ENCODE measurements at places on chromosomes 3 and 15.
A peak's percentile ranks its signal among the peaks of the same experiment; 100 is the strongest.

- no peak for DNase-seq
Measured at GRCh38 chr3:172629470-172629869, 81.4 kb downstream of the NCEH1 start.

- DNase-seq, result no peak
Measured at GRCh38 chr3:132522353-132522752, 74.7 kb upstream of the ACKR4 start.

GRCh38 chr15:92196342-92196741, 197.3 kb upstream of the ST8SIA2 start:
- DNase-seq, result no peak

GRCh38 chr3:174295306-174296092, 563.6 kb upstream of the NAALADL2 start:
- no peak for DNase-seq

- DNase-seq, result peak; percentile 40
Measured at GRCh38 chr15:68818066-68818768, 2.5 kb downstream of the ANP32A start.

DNA sequence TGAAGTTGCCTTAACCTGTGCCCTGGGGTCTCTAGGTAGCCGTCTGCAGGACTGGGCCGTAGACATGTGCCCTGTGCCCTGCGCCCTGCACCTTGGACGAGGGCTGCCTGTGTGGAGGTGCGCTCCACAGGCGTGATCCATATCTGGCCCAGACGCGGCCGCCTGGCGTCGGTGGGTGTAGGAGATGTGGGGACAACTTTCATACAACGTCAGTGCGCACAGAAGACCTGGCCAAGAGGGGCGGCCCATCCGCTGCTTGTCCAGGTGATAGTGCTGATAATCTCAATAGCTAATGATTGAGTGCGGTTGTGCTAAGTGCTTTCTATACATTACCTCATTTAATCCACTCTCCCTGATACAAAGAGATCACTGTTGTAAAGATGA, 665 bp upstream of the RASGRP1 start:
- DNase-seq, result no peak
